ENCODE measurements at places on chromosomes 5 and 9. TPM values are rescaled to one million over a fixed set of nuclear protein-coding genes. Genes with fewer than 3 reads are reported as not detected.

DNA sequence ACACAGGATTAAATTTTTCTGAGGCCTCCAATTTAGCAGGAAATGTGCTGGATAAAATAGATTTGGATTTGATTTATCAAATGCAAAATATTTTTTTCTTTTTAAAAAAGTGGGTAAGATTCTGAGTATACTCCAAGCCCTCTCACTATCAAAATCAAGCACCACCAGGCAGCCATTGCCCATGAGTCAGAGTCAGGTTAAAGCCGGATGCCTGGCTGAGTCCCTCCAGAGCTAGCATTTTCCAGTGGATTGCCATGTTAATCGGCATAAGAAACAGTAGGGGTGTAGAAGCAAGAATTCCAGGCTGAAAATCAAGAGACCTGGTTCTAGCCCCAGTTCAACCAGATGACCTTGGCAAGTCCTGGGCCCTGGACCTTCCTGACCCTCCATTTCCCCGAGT lies 85.3 kb downstream of the FAM114A2 start:
- peak; percentile 43 for DNase-seq

Gene CORO2A
- total RNA-seq: 0.11 TPM

GRCh38 chr9:6640268-6641051 lies 5.1 kb downstream of the GLDC start:
- DNase-seq: peak; percentile 25

- no peak for DNase-seq
Observed at GRCh38 chr9:132018957-132019405, 60.7 kb downstream of the MED27 start.

GRCh38 chr9:112401175-112401815 lies 21.4 kb downstream of the HSDL2 start:
- no peak for DNase-seq

Gene MEIKIN
- total RNA-seq: not detected
